ENCODE measurements at places on chromosomes 5 and 9. TPM values are rescaled to one million over a fixed set of nuclear protein-coding genes. Genes with fewer than 3 reads are reported as not detected.

The HAND1 gene
- total RNA-seq: not detected

The SYNPO gene
- total RNA-seq: 0.30 TPM

The OCLN gene
- 2.8 TPM for total RNA-seq

DNA sequence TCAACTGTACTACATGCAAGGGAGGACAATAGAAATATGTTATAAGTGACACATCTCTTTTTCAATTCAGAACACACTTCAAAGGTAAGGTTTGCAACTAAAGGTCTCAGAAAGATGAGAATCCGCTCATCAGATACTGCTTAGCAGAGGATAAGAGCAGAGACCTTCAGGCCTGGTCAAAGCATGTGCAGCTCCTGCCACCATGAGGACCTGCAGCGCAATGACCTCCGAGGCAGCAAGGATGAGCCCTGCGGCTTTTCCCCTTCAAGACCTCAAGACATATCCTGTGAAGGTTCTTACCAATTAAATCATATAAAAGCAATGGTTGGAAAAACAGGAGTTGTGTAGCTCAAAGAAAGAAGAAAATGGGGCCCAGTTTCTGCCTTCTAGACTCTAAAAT lies 135.8 kb downstream of the TRIM36 start:
- H3K27ac ChIP-seq: no peak overlapping the region
- H3K27me3 ChIP-seq: no peaks in the 10 kb centered on the region
- H3K4me3 ChIP-seq: no peak overlapping the region
- no peaks in the 10 kb centered on the region for H3K4me1 ChIP-seq
